ENCODE measurements at places on chromosomes 16 and 17. TPM values are rescaled to one million over a fixed set of nuclear protein-coding genes. Genes with fewer than 3 reads are reported as not detected.

GRCh38 chr17:8122422-8122923, 1.4 kb downstream of the HES7 start:
- DNase-seq: peak; percentile 67

GRCh38 chr16:57478396-57479204, 7.7 kb downstream of the DOK4 start:
- DNase-seq: peak; percentile 74

DNA sequence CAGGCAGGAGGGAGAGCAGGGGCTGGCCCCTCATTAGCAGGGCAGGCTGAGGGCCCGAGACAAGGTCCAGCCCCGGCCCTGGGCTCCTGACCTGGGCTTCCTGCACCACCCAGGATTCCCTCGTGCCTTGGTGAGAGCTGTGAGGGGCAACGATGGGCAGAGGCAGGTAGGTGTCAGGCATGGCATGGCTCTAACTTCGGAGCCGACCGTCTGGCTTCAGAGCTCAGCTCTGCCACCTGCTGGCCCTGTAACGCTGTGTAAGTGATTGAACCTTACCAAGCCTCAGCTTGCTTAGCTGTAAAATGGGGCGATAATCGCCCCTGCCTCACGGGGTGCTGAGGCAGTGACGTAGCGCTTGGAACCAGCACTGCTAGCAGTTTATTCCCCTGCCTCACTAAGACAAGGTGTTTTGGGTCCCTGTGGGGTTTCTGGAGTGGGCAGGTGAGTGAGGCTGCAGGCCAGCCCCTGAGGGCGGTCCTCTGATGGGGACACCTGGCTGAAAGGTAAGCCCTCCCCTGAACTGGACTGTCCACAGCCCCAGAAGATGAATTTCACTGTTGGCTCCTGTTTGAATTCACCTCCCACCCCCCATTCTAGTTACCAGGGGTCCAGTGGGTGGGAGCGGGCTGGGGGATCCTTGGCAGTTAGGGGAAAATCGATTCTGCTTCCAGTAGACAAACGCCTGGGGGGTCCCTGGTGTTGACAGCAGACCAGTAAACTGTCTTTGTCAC, 184.8 kb upstream of the GSE1 start:
- peak; percentile 83 for DNase-seq

DNA sequence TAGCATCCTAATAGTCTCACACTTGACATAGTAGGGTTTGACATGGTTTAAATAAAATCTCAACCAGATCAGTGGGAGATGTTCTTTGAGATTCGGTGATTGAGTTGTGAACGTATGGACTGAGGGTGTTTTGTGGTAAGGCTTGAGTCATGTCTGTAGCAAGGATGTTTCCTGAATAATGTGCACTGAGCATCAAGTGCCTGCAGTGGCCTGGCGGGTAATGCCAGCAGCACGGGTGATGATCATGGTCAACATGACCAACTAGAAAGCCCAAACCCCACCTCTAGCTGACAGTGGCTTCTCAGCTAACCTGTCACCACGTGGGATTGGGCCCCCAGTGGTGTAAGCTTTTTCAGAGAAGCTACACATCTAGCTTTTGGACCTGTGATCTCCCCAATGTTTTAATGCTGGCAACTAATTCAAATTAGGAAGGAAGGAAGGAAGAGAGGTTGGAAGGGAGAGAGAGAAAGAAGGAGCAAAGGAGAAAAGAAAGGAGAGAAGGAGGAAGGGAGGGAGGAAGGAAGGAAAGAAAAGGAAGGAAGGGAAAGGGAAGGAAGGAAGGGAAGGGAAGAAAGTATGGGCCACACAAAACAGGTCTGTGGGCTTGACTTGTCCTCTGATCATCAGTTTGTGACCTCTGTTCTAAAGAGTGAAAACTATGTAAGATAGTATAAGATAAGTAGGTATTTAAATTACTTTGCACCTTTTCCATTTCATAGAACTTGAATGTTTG, 55.4 kb downstream of the WWOX start:
- DNase-seq: no peak

GRCh38 chr17:17401271-17401781, 75.5 kb upstream of the MED9 start:
- no peak for DNase-seq

DNA sequence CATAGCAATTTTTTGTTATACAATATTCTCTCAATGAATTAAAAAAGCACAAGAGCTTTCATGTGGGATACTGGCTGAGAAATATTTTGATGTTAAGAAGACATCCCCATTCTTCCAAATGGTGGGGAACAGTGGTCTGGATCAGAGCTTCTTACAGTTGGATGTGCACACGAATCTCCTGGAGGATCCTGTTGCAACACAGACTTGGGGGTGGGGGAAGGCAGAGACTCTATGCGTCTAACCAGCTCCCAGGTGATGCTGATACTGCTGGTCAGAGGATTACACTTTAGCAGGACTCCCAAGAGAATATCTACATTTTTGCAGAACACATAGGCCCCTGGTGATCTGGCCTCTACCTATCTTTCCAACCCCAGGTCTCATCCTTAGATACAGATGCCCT, 108.3 kb downstream of the SPACA3 start:
- DNase-seq: no peak

- no peak for DNase-seq
Measured at GRCh38 chr16:88730632-88731607, 24.6 kb downstream of the CTU2 start.

DNA sequence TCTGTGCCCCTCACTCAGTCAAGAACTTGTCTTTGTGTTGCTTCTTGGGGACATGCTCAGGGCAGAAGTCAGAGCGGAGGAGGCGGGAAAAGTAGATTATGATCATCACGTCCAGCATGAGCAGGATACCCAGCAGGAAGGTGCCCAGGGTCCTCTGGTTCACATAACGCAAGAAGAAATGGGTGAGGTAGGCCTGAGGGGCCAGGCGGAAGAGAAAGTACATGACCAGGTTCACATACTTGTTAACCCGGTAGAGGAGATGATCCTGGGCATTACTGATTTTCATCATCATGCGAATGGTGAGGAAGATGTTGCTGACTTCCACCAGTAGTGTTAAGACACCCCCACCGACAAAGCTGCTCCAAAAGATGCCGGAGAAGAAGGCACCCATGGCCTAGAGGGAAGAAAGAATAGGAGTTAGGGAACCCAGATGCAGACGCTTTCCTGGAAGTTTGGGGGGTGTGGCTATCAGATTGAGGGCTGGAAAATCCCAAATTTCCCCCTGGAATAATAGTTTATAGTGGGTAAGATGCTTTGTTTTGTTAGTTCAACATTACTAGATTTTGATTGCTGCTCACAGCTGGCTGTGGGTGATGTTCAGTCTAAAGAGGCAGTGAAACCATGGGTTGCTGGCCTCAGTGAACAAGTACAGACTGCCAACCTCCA, 1.4 kb downstream of the TLCD1 start:
- no peak for DNase-seq

DNA sequence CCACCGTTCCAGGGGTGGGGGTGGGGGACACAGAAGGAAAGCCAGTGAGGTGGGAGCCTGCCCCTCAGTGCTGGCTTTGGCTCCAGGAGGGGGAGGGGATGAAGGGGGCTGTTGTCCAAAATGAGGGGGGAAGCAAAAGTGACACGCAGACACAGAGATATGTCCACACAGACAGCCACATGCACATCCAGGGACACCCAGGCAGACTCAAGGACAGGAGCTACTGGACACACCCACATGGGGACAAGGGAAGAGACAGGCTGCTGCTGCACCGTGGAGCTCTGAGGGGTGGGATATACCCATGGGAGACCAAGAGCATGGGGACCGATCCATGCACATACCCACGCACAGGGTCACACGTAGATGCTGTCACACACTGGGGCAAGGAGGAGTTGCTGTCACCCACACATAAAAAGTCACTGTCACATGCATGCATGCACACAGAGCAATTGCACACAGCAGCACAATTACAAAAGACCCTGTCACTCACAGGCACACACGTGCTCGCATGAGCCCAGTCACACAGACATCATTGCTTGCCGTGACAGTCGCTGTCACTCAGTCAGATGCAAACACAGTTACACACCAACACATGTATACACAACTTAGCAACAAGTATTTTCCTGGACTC, 1.3 kb downstream of the THRA start:
- peak; percentile 45 for DNase-seq

DNA sequence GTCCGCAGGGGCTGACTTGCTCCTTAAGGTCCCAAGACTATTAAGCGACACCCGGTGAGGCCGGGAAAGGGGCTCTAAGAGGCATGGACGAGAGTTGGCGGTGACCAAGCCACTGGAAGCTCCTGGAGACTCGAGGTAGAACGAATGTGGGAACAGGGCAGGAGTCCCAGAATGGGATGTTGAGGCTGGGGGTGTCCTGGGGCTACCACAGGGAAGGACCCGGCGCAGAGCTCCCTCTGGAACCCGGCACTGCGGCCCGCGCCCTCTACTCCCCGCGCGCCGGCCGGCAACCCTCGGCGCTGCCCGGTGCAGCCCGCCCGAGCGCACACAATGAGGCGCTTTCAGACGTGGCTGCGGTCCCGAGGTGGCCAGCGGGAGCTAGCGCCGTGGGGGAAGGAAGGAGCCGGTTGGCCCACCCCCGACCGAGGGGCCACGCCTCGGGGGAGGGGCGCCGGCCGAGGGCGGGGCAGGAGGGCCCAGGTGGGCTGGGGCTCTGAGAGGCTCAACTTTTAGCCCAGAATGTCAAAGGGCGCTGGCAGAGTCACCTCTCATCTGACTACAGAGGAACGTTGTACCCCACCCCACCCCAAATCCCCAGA, at the start of gene CHST6:
CHST6 (minus strand) TSS at position 366 of the 599 bp plus-strand sequence. CDS start 15,613 bp downstream, outside the sequence.
- DNase-seq: peak; percentile 84

DNA sequence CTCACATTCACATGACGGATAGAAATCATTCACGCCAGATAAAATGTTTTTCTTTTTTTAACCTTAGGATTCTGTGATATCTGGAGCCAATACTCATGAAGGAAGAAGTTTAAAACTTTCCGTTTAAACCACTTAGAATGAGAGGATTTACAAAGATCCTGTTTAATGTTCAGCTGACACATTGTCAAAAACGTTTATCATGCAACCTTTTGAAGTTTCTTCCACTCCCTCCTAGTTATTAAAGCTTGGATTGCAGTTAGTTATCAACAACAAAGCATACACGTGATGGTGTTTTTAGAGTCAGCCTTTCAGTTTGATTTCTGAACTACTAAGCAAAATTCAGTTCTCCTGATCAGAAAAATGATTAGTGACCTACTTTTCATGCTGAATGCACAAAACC, 143.3 kb upstream of the AXIN2 start:
- DNase-seq: no peak

Gene MLYCD
- 27.4 TPM for polyA plus RNA-seq

Gene APOH
- polyA plus RNA-seq: 0.11 TPM

Data from right cardiac atrium (tissue), 5 donors.